Naive B cell (primary cell): ENCODE measurements at places on chromosomes 2 and 18.
A peak's percentile ranks its signal among the peaks of the same experiment; 100 is the strongest.

- no peak for DNase-seq
These were observed 3.1 kb upstream of the SNED1 start for GRCh38 chr2:240995041-240996021.

DNA sequence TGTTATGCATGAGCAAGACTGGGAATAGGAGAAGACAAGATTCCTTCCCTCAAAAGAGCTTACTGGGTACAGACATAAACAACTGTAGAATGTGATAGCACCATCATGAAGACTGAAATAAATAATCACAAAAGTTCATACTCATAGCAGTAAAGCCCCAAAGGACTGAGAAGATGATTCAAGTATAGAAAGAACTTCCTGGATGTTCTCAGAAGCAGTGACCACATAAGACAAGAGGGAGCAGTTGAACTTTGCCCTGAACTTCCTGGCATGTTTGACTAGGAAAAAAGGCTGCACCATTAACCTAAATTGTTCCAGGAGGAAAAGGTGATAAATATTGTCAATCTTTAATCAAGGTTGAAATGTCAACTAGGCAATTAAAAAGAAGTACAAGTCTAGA, 57.8 kb upstream of the CCDC141 start:
- DNase-seq = no peak

DNA sequence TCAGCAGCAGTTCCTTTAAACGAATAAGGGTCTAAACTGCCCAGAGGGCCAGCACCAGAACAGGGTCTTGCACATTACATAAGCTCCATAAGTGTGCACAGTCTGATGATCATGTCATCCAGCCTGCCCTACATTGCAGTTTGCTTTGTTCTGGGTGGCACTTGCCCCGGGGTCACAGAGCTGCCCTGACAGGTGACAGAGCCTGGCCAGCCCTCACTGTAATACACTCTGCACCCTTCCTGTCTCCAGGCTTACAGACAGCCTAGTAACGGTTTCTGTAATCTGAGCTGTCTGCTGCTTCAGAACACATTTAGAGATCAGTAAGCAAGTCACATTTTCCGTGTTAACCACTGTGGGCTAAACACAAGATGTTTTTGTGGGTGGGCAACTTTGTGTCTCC, 213.3 kb downstream of the FAM210A start:
- DNase-seq = no peak

- no peak for DNase-seq
These were observed 180.0 kb upstream of the MMADHC start for GRCh38 chr2:149767516-149767974.

GRCh38 chr2:10278029-10278762, 24.5 kb upstream of the HPCAL1 start:
- no peak for DNase-seq

DNA sequence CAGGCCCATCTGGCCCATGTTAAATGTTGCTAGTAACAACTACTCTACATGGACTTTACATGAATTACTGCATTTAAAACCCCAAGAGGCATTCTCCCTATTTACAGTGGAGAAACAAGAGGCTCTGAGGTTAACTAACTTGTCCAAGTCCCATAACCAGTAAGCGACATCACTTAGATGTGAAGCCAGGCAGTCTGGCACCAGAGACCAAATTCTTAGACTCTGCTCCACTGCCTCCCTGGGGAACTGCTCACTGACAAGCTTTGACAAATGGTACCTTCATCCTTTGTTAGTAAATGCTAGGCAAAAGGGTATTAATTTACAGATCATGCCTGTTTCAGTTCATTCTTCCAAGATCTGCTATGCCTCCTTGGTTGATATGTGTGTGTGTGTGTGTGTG, 124.8 kb downstream of the AFF3 start:
- no peak for DNase-seq

DNA sequence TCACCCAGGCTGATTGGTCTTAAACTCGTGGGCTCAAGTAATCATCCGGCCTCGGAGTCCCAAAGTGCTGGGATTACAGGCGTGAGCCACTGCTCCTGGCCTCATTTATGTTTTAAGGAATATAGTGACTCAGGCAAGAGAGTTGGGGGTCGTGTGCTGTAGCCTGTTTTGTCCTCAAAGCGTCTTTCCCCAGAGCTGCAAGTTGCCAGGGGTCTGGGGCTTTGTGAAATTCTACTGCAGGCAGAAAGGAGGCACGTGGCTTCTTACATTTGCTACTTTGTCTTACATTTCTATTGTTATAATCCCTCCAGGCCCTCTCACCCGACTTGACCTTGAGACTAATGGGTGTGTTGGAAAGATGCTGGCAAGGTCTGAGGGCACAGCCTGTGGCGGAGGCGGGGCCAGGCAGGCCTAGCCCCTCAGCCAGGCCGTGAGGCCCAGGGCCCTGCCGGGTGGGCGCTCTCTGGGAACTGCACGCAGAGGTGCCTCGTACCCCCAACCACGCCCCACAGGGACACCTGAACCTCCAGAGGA, 85.8 kb upstream of the NDUFV2 start:
- no peak for DNase-seq

GRCh38 chr2:127650041-127650784, 4.3 kb downstream of the GPR17 start:
- DNase-seq = no peak

- DNase-seq = no peak
These were observed 24.0 kb downstream of the CFAP210 start for GRCh38 chr2:169670215-169670651.

- DNase-seq = no peak
These were observed 118.3 kb upstream of the ALKAL2 start for GRCh38 chr2:406231-406630.

DNA sequence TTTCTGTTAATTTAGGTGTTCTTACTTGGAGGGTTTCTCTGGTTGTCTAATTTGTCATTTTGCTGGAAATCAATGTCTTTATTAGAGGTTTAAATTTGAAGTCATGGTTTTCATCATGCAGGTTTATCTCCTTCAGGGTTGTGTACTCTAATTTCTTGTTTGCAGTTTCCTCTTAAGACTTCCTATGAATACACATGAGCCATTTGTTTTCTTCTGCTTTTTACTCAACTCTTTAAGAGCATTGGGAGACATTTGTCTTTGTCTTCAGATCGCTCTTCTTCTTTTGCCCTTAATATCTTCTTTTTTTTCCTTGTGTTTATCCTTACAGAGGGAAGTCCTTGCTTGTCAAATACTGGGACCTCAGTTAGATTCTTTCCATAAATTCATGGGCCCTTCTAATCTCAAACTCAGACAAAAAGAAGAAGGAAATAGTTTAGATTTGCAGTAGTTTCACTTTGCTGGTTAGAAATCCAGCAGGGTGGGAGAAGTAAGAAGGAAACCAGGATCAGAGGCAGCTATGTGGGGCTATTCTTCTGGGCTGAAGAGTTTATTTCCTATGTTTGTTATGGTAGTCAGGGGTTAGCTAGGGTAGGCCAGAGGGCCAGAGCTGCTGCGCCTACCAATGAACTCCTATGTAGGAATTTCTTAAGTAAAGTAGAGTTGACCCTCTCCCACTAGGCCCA, 176.6 kb downstream of the DYSF start:
- DNase-seq = no peak

DNA sequence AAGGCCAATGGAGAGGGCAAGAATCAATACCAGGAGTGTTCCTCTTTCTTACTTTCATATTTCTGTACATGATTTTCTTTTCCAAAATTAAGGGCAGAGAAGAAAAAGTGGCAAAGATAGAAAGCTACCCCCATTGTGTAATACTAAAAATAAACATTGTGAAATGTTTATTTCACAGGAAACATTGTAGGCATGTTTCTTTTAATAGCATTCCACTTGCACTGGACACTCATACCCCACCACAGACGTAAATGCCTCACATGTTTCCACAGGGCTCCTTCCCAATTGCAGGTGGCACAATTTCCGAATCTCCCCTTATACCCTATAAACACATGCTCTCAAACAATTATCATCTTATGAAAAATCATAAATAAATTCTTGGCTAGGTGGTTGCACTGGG, 645.1 kb upstream of the SETBP1 start:
- DNase-seq = no peak

- no peak for DNase-seq
These were observed 388.5 kb downstream of the DCDC2C start for GRCh38 chr2:4091869-4092268.

- DNase-seq = no peak
These were observed 29.9 kb downstream of the PELI1 start for GRCh38 chr2:64114063-64114911.

- no peak for DNase-seq
These were observed 318.0 kb downstream of the MYCN start for GRCh38 chr2:16258350-16258749.

DNA sequence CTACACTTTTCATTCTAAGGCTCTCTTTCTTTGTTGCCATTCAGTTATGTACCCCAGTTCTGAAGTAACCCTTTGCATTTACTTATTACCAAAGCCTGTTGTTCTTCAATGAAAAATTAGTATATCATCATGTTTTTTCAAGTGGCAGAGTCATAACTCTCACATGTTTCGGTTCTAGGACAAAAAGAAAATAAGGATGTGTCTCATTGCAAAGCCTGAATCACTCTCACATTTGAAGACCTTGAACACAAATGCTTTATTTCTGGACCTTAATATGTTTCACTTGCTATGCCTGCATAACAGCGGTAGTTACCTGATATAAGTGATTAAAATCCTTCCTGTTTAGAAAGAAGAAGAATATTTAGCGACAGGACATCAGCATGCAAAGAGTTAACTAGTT, 49.1 kb downstream of the ZEB2 start:
- no peak for DNase-seq

DNA sequence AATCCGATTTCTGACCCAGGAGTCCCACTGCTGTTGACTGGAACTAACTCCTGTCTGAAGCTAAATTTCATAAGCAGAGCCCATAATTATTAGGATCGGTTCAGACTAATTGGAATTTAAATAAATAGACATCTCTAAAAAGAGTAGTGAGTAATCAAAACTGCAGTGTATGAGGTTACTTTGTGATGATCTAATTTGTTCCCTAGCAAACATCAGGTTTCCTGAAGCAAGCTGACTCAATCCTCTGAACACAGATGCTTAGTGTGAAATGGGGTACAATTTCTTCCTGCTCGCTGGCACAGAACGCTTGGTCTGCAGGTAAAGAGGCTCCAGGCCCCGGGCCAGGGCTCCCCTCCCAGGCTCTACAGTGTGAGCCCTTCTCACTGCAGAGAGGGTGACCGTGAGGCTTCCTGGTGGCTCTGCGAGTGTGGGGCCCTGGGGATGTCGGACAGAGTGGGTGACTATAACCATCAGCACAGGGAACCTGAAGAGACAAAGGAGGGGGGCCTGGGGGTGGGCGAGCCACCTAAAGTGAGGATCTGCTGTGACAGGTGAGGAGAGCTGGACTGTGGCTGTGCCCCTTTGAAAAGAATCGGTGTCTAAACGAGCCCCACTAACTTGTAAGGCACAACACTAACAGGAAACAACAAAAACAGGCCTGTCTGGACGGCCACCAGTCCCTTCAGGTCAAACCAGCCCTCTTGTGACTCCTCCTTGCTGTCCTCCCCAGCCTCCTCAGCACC, 20.2 kb downstream of the CHST10 start:
- no peak for DNase-seq

DNA sequence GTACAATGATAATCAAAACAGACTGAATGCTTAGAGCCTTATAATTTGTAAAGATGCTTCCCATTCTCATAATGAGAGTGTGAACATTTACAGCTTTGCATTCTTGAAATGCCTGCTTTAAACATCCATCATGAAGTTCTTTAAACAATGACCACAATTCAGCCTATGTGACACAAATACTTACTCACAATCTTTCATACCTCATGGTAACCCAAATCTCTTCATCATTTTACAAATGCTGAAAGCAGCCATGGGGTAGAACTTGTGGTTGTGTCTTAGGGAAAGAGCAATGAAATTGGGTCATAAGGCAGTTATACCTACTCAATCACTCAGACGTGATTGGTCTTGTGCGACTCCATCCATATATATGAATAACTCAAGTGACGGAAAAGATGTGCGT, 140.7 kb downstream of the RND3 start:
- DNase-seq = no peak

- no peak for DNase-seq
These were observed 157.3 kb downstream of the CTNNA2 start for GRCh38 chr2:79670198-79670597.

- DNase-seq = peak; percentile 73
These were observed 81.4 kb upstream of the PAPOLG start for GRCh38 chr2:60674524-60675165.

DNA sequence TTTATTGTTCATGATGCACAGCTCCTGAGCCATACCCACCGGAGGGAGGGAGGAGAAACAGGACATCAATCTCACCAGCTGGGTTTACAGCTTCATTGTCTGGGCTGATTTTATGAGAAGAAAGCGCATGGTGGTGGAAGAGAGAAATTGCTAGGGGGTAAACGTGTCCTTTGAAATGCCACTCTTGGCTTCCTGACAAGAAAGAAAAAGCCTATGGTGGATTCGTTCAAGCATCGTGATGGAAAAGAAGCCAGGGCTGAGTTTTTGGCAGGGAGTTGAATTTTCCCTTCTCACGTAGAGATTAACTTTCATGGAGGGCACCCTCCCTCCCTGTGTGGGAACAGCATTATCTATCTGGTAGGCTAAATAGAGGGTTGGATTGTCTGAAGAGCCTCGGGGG, 502.0 kb downstream of the SLC4A3 start:
- DNase-seq = no peak

DNA sequence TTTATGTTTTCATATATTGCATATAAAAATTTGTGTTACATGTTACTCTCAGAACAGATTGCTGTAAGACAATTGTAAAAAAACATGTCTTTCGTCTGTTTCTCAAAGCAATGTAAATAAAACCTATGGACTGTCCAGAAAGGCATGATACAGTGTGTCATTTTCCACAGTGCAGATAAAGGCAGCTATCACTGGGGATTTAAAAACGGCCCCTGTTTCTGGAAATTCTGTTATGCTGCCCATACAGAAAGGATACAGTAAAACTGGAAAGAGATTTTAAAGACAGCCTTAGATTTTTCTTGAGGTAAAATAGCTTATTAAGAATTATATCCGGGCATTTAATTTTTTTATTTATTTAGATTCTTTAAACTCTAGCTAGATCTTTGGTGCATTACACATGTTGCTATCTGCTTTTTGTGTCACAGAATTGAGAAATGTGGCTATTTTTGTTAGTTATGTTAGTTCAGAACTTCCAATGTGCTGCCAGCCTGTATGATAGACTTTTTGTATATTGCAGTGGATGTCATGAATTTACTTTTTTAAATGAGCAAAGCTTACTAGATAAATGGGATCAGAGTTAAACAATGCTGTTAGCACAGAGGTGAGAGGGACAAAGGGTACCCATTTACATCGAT, 859 bp upstream of the INO80D start:
- DNase-seq = no peak

- DNase-seq = no peak
These were observed 85.3 kb downstream of the NPAS2 start for GRCh38 chr2:100905132-100905805.

DNA sequence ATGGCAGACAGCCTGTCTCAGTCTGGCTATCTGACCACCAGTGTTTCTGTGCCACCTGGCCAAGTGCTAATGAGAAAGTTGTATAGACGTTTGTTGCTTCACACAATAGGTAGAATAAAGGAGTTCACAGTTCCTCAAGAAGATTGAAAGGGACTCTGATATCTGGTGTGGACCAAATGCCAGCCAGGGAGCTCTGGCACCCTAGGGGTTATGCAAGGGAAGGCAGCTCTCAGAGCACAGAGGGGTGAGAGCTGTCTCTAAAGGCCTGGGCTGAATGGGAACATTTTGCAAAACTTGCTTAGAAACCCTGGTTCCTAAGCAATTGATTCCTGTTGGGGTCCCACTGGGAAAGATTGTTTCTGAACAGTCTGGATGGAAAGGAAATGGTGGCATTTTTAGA, 553.8 kb downstream of the EPHA4 start:
- DNase-seq = no peak
